ENCODE measurements at places on chromosomes 12 and 14.

GRCh38 chr12:91926848-91927247, 218.8 kb downstream of the BTG1 start:
- DNase-seq: no peak

GRCh38 chr12:47276253-47276620, 196.5 kb upstream of the AMIGO2 start:
- no peak for DNase-seq

GRCh38 chr14:104559804-104560585, 19.6 kb upstream of the C14orf180 start:
- DNase-seq: no peak

DNA sequence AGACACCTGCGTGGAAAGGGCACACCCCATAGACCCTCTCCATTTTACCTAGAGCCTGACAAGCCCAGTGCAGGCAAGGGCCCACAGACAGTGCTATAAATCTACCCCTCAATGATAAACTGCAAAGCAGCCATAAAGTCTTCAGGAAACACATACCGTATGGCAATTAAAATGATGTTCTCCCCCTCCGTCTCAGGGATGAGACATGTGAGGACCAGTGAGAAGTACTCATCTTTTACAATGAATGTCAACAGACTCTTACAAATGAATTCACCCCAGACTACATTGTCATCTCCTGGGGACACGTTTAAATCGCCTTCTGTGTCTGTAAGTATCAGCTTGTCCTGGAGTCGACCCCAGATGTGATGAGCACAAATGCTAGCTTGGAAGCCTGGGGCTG, 362.7 kb downstream of the ADGRD1 start:
- DNase-seq: no peak

DNA sequence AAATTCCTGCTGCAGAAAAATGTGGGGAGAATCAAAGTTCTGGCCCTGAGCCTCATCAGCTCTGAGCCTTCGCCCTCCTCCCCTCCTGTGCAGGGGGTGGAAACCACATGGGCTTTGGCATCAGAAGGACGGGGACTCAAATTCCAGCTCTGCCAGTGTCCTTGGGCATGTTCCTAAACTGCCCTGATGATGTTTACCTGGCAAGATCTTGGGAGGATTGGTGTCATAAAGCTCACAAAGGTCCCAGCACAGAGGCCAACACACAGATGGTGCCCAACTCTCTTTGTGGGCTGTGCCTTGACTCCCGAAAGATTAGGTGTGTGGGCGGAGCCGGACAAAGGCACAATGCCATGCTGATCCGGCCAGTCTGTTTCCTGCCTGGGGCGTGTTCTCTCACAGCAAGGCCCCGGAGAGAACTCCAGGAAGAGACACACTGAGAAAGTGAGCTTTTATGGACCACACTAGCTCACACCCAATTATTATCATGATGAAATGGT, 20.5 kb upstream of the CLMN start:
- DNase-seq: no peak

- DNase-seq: no peak
These were observed 212.9 kb downstream of the DPF3 start for GRCh38 chr14:72680853-72681640.

DNA sequence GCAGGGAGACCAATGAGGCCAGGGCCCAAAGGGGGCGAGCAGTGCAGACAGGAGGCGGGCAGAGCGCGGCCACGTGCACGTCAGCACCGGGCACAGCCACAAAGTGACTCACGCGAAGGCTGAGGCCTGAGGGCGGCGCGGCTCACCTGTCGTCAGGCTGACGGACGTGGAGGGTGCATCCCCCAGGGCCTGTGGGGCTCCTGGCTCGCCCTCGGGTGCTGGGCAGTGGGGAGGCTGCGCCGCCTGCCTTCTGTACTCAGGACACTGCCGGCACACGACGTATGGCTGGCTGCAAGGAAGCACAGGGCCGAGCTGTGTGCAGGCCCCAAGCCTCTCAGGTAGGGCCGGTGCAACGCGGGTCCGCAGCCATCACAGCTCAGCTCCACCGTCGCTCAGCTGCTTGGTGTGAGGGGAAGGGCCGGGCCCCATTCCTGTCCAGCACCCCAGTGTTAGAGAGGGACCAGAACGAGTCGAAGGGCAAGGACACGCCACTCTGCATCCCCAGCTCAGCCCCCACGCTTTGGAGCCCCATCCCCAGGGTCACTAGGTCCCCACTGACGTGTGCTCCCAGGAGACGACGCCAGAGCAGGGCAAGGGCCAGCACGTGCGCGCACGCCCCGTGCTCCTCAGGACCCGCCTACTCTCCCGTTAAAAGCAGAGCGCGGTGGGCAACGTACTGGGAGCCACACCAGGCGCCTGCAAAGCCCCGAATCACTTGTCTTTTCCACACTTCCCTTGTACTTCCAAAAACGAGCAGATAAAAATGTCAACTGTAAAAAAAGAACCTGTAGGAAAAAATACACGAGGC, 24.8 kb upstream of the GOLGA3 start:
- no peak for DNase-seq

All from NCI-H2171 (cell line).